ENCODE measurements at places on chromosomes 16 and 17.

DNA sequence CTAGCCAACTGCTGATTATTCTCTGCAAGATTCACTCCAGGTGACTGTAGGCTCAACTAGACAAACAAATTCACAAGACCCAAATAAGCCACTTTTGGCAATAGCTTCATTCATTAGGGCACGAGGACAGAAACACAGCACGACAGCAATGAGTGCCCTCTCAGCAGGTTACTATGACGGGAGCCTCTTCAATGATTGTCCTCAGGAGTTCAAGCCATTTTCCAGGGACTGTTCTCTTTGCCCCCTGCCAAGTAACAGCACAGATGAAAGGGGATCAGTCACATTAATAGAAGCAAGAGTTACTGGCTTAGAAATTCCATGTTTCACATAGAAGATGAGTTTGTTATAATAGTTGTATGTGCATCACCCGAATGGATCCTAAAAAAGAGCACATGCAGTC is 712.2 kb downstream of the CDH8 start:
- DNase-seq = no peak

DNA sequence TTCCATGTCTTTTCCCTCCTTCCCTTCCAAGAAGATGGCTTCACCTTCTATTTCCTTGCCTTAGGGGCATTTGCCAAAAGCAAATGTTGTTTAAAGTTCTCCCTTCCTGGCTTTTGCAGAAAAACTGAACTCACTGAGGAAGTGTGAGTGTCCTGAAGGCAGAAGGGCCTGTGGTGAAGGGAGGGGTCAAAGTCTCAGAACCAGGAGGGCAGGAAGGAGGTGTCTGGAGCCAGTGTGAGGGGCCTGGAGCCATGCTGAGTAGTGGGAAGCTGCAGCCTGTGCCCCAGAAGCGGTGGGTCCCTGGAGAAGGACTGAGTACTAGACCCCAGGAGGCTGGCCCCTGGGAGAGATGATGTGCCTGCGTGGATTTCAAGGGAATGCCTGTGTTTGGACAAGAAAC is 23.8 kb upstream of the SUPT4H1 start:
- DNase-seq = no peak

DNA sequence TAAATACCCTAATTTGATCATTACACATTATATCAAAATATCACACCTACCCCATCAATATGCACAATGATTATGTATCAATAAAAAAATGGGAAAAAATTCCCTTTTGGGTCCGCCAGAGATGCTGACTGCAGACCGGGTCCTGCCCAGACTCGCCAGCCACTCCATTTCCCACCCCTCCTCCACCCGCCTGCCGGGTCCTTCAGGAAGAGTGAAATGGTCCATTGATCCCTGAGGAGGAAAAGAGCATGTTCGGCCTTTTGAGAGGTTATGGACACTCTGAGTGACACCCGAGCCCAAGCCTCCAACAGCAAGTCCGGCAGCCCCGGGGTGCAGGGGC is 123.9 kb upstream of the ZFHX3 start:
- DNase-seq = no peak

DNA sequence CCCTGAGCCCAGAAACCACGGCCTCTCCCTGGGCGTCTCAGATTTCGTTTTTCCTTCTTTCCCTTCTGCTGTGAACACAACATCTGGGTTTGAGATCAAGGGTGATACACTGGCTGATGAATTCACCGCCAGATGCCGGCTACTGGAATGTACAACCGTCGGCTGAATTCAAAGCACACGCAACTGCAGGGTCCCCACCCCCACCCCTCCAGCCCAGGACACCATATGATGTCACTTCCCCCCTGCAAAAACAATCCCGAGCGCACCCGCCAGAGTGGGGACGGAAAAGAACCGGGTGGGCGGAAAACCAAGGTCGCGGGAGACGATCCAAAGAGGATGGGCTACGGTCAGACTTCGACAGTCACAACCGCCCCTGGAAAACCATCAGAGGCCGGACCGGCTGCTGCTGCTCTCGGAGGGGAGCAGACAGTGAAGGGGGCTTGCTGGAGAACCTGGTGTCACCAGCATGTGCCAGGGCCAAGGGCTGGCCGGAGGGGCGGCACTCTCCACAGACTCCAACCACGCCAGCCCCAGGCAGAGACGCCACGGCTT is 23.3 kb downstream of the CEP295NL start:
- DNase-seq = no peak

GRCh38 chr17:41452281-41452680 is 11.5 kb upstream of the KRT38 start:
- DNase-seq = no peak

DNA sequence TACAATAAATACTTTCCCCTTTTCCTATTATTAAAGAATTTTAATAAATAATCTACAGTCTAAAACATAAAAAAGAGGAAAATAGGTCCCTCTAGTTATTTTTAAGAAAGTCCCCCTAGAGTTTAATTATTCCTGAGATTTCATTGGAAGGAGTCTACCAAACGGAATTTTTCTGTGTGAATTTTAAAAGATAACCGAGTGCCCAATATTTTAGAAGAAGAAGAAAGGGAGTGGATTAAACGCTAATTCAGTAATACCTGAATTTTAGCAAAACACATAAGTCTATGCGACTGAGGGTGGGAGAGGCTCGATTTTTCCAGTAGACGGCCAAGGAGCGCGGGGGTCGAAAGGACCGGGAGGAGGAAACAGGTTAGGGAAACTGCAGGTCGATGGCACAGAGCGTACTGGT is 2.2 kb downstream of the HOXB2 start:
- DNase-seq = no peak

DNA sequence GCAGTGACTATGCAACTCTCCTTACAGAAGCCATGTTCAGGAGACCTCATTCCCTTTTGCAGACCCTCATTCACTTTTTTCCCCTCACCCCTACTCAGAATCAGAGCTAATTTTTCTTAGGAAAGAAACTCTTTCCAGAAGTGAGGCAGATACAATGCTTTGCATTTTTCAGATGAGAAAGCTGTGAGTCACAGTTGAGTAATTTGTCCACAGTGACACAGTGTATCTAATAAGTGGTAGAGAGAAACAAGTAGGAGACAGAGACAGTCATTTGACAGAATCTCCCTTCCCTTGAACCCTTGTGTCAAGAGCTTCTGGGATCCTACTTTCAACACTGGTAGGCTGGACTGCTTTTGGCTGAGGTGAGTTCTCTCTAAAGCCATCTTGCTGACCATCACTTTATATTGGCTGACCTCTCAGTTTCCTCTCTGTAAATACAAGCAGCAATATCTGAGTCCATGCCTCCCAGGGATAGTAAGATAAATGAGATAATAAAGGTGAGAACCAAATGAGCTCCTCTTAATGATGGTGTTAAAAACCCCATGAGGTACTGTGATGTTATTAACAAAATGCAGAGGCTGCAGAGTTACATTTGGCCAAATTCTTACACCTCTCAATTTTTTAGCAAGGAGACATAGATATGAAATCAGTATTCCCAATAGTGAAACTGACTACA is 130.8 kb downstream of the CA10 start:
- DNase-seq = no peak

- peak; percentile 92 for DNase-seq
Measured at GRCh38 chr16:2520097-2520783, at the start of gene AMDHD2. TSS of gene AMDHD2 (plus strand) at chr16:2520371. CDS start at chr16:2520459, 88 bp downstream.

GRCh38 chr16:4693956-4694641 is 737 bp downstream of the NUDT16L1 start:
- DNase-seq = peak; percentile 79

DNA sequence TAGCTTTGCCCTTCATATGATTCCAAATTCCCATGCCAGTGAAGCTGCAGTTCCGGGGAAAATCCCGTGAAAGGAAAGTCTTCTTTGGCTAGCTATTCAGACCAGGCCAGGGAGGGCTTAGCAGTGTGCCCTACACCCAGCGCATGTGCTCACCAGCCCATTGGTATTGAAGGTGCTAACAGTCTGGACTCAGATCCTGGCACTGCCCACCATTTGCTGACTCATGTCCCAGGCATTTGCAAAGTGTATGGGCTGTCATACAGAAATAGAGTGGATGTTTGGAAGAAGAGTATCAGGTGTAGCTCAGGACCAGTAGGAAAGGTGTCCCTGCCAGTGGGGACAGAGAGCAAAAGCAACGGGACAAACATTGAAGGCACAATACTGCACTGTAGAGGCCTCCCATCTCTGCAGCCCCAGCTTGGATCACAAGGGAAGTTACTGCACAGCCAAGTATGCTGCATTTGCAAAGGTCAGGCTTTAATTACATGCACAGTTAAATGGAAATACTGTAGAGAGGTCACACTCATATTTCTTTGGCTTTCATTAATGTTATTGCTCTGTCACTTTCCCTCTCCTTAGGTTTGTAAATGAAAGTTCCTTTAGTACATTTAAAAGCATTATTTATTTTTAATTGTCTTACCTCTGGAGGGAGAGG is 220.0 kb downstream of the IRX3 start:
- no peak for DNase-seq

- DNase-seq = no peak
Measured at GRCh38 chr16:21021316-21021715, 120.7 kb downstream of the LYRM1 start.

DNA sequence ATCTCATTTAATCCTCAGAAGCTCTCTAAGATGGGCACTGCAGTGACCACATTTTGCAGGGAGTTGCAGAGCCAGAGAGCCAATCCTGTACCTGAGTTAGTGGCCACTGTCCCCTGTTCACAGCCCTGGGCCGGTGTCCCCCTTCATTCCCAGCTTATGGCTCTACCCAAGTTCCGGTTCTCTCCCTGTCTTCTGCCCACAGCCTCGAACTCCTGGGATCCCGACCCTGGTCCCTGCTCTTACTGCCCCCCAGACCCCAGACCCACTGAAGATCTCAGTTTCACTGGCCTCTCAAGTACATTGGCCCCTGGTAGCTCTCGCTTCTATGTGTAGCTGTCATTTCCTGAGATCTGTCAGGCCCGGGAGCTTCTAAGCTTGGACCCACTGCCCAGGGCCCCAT is 12.2 kb downstream of the ASGR2 start:
- DNase-seq = no peak

- DNase-seq = no peak
Measured at GRCh38 chr16:88796278-88796677, 7.3 kb upstream of the CDT1 start.

GRCh38 chr17:6240601-6241000 is 170.4 kb downstream of the WSCD1 start:
- no peak for DNase-seq

DNA sequence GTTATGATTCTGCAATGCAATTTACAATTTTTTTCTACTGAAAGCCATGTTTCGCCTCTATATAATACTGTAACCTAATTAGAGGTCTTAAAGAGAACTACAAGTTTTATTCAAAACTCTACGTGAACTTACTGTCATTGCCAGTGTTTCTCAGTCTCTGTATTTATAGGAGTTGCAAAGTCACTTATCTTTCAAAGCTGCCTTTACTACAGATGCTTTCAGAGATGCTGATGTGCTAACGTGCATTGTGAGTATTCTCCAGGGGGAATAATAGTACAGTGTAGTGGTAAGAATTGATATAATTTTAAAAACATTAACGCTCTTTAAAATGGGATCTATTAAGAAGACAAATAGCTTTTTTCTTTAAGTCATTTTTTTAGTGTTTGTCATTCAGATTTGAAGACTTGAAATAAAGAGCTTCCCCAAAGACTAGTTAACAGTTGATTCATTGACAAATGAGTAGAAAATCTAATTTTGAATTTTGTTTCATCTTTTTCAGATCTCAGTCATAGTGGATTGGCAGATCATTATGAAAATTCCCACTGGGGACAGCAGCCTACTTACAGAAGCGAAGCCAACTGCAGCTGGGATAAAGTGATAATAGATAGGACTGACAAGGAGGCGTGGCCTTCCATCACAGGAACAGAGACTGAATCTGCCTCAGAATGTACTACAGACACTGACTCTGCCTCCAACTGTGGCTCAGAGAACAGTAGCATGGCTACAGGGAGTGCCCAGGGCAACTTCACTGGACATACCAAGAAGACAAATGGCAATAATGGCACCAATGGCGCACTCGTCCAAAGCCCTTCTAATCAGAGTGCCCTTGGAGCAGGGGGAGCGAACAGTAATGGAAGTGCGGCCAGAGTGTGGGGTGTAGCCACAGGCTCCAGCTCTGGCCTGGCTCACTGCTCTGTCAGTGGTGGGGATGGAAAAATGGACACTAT is 79.9 kb downstream of the TMC6 start:
- DNase-seq = no peak

GRCh38 chr17:73468221-73468620 is 156.4 kb upstream of the CDC42EP4 start:
- no peak for DNase-seq

DNA sequence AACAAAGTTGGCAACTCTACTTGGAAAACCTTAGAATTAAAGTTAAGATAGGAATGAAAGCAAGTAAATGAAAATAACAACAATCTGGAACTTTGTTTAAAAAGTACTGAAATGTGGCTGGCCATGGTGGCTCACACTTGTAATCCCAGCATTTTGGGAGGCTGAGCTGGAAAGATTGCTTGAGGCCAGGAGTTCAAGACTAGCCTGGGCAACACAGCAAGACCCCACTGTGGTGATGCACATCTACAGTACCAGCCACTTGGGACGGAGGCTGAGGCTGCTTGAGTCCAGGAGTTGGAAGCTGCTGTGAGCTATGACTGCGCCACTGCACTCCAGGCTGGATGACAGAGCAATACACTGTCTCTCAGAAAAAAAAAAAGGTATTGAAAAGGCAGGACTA is 51.7 kb downstream of the SYNRG start:
- no peak for DNase-seq

GRCh38 chr16:11093572-11094074 is 149.3 kb downstream of the CLEC16A start:
- peak; percentile 34 for DNase-seq

Data from germinal center (tissue), 1 donor.